Suppressor macrophage (primary cell): ENCODE measurements at places on chromosomes 7 and 10.

GRCh38 chr7:103446049-103446520 is at the start of gene SLC26A5:
Gene SLC26A5, minus strand, starts transcription at chr7:103446207. Its CDS starts 24,693 bp downstream, at chr7:103421514.
- DNase-seq, result no peak

DNA sequence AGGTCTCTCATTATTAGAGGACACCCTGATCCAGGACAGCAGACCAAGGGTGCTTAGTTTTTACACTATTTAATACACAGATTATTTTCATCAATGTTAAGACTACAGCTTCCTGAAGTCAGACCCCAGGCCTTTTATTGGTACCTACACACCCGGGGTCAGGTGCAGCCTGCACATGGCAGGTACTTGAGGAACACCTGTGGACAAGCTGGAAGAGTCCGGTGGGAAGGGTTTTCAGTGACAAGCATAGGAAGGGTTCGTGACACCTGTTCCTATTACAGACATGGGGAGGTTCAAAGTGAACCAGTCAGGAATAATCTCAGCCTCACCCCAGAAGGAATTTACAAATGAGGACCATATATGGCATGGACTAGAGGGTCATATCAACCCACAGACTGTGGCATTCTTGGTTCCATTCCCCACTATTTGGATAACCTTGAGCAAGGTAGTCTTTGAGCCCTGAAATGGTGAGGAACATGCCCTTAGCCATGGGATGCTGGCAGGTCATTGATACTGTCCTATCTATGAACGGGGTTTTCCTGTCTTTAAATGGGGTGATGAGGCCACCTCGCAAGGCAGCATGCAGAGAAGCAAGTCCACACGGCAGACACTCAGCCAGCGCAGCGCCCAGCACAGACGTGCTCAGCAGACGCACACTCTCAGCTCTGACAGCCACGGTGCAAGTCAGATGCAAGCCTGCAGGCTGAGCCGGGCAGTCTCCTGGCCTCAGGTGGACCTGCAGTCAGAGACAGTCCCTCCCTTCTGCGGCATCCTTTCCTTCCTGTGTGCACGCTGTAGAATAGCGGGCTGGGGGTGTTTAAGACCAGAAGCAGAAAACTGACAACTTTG is 624.9 kb downstream of the PTPRN2 start:
- DNase-seq, result no peak

DNA sequence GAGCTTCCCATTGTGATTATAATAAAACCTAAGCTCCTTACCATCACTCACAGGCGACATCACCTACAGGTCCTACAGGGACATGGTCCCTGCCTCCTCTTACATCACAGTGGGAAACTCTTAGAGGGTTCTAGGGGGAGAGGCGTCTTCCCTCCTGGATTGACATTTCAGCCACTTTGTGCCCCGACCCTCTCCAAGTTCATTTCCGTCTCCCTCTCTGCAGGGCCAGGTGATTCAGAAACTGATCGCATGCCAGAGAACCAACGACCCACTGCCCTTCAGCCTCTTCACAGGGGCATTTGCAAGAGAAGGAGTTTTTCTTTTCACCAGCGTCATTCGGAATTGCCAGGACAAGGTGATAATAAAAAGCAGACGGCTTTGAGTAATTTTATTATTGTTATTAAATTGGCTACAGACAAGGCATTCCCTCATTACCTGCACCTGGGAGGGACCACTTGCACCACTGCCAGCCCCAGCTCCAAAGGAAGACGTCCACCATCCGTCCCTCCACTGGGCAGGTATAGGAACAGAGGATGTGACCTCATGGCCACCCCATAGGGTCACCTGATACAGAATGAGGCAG is 85.8 kb upstream of the CUX1 start:
- DNase-seq, result no peak

- no peak for DNase-seq
Observed at GRCh38 chr10:59108886-59109288, 67.6 kb upstream of the PHYHIPL start.

GRCh38 chr7:100369105-100369504 is 4.2 kb upstream of the PILRA start:
- DNase-seq, result peak; percentile 96

- no peak for DNase-seq
Observed at GRCh38 chr10:23081221-23081750, 14.1 kb upstream of the MSRB2 start.

- DNase-seq, result peak; percentile 54
Observed at GRCh38 chr10:121709675-121710073, 111.4 kb upstream of the FGFR2 start.

DNA sequence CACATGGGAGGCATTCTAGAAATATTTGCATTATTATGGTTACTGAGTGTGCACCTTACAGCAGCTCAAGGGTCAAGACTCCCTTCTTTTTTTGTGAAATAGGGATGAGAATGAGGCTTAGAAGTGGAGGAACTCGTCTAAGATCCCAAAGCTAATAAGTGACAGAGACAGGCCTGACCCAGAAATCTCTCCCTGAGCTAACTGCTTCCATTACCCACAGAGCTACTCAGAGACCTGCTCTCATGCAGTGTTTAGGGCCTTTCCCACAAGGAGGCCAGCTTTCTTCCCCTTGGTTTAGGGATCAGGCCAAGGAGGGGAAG is 301.7 kb downstream of the RPS24 start:
- DNase-seq, result no peak

DNA sequence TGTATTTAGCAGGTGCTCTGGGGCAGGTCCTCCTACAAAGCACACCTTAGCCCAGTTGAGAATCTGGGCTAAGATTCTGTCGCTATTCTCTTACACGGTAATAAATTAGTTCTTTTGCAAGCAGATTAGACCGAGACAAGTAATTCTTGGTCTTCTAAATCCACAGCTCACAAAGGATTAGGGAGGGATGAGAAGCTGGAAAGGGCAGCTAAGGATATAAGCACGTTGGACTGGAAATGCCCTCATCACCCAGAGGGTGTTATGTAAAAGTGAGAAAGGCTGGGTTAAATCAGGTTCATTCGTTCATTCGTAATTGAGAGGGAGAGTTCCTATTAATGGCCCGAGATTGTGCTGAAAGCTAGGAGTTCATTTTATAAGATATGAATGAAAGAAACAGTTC is 41.8 kb downstream of the PFKFB3 start:
- no peak for DNase-seq

DNA sequence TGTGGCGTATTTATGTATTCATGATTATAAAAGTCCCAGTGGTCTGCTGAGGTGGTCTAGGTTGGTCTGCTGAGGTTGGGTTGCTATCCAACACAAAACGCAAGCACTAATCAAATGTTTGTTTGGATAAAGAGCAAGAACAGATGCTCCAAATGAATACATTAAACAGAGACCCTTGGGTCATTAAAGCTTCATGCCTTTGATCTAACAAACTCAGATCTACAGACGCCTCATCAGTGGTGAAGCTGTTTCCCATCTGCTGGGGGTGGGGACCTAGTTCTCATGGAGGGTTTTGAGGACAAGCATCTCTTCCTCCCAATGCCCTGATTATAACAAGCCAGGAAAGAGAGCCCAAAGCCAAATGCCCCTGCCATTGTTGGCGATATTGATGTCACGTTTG is 786.7 kb downstream of the NRG3 start:
- DNase-seq, result no peak

DNA sequence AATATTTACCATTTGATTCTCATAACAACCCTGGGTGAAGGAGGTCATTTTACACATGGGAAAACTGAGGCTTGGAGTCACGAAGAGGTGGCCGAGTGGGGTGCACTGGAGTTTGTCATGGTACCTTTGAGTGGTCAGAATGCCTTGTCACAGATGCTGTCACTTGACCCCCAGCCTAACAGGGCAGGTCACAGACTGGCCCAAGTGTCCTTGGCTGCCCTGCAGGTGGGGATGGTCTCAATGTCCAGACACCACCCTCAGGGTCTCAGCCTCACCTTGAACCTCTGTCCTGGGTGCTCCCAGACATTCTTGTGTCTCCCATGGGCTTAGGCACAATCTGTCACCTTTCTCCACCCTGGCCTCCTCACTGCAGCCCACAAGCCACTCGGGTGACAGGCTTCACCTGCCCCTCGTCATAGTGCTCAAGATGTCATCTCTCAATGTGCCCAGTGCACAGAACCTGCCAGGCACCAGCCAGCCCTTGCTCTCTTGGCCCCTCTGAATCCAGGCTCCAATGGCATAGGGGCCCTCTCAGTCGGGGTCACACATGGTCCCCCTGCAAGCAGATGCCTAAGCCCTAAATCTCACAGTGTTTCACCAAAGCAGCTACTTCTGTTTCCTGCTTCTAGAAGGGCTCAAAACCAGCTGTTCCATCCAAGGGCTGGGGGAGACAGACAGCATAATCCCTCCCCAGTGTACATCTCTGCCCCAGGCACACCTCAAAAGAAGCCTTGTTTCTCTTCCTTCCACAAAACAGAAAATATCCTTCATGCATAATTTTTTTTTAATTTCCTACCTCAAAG is 76.8 kb upstream of the NANOS1 start:
- DNase-seq, result no peak

GRCh38 chr7:100465299-100465698 is 1.2 kb upstream of the SPACDR start:
- DNase-seq, result no peak

DNA sequence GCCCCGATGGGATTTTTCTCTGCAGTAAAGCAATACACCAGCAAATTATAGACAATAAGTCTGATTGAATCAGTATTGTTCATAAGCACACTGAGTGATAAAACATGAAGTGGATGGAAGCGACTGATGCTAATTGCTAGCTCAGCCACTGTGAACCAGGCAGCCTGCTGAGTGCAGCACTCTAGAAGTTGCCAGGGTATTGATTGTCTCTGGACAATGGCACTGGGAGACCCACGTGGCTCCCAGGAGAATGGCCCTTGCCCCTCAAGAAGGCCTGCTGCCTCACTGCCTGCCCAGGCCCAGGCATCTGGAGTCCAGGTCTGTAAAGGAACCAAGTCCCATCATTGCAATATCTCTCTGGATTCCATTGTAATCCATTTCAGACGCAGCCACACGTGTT is 80.4 kb upstream of the TCERG1L start:
- DNase-seq, result no peak
